Common myeloid progenitor, CD34-positive (primary cell): ENCODE measurements at places on chromosomes 5 and 9.

DNA sequence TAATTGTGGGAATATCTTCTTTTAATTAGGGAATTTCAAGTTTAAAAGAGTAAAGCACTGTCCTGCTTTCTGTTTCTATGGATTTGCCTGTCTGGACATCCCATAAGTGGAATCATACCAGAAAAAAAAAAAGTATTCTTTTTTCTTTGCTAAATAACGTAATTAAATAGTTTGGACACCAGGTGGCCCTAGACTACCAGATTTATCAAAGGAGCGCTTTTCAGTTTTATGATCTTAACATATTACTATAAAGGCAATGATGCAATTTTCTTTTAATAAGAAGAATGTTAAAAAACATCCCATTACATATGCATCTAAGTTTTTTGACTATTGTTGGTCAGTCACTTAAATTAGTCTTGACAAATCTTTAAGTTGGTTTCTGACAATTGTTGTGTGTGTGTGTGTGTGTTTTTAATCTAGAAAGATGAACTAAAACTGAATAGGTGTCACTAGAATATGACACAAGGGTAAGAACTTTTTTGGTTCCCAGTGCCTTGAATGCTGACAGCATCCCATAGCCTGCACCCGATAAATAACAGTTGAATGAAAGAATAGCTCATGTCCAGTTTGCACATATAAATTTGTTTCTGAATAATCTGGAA is 49.5 kb downstream of the C5orf22 start:
- DNase-seq = peak; percentile 81

DNA sequence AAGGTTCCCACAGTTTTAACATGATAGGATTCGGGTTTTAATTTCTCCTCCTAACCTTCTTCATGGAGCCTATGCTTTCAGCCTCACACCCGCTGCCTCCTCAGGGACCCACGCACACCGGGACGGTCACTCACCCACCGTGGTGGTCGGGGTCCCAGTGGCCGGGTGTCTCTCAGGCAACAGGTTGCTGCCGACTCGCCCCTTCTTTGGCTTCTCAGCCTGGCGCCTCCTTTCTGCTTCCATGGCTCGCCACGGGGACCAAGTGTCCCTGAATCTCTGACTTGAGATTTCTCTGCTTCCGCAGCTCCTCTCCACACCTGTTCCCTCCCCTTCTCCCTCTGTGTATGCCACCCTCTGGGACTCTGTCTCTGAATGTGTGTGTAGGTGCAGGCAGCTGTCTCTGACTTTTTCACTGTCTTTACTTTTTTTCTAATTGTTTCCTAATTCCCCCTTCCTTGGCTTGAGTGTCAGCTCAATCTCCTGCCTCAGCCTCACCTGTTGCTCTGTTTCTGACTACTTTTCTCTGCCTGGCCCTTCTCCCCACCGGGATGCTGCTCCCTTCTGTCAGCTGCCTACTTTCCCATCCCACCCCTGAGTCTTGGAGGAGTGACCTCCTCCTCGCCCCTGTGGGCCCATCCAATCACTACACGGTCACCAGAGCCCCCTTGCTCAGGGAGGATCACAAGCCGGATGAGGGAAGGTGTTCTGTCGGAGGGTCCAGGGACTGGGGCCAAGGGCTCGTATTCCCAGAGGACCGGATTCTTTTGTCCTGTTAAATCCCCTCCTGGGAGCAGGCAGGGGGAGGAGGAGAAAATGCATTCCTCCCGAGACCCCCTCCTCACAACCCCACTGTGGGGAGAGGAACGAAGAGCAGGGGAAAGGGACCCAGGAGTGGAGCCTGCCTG is at the start of gene PROP1:
Gene PROP1 (minus strand): TSS at position 552 of the 905 bp plus-strand sequence. CDS start 309 bp downstream, at position 243.
- DNase-seq = no peak

GRCh38 chr5:84605241-84605640 is 220.6 kb upstream of the EDIL3 start:
- no peak for DNase-seq

DNA sequence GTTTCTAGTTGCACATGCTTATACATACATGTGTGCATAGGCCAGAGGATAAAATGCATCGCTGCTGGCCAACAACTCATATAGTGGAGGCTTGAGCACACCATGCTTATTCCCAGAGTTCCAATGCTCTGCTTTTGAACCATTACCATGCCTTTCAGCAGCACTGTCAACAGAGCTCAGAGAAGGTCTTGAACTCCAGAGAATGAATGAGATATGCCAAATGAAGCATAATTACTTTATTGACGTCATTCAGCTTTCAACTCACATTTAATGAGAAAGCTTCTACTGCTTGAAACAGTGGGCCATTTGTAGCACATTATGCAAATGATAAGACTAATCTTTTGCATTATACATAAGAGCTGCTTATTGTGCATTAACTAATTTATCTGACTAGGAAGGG is 765.3 kb upstream of the GRAMD2B start:
- no peak for DNase-seq

GRCh38 chr9:92706218-92706940 is 36.4 kb upstream of the IPPK start:
- DNase-seq = peak; percentile 69

GRCh38 chr5:170316937-170317336 is 19.4 kb upstream of the LCP2 start:
- DNase-seq = peak; percentile 52

- DNase-seq = no peak
Measured at GRCh38 chr9:76267284-76267652, 127.0 kb downstream of the RFK start.

DNA sequence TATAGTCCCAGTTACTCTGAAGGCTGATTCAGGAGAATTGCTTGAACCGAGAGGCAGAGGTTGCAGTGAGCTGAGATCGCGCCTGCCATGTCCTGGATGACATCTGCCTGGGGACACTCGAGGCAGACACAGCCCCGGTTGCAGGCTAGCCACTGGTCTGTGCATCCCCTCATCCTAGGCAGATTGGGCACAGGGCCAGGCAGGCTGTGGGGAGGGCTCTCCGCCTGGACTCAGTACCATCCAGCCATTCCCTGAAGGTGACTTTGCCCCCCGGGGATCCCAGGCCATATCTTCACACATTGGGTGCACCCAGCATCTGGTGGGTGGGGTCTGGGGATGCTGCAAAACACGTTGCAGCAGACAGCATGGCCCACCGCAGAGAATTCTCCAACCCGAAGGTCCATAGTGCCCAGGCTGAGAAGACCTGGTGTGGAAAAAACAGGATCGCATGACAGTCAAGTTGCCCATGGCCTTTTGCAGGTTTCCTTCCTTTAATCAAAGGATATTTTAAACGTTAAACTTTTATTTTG is 50.9 kb upstream of the SUSD3 start:
- no peak for DNase-seq

GRCh38 chr5:164518067-164518740 is 1012.8 kb downstream of the MAT2B start:
- no peak for DNase-seq
